T-helper 17 cell (primary cell): ENCODE measurements at places on chromosomes 12 and 14.

- no peak for DNase-seq
These were observed 5.7 kb downstream of the MAP3K9 start for GRCh38 chr14:70803321-70804310.

- no peak for DNase-seq
These were observed 19.8 kb upstream of the TESC start for GRCh38 chr12:117118838-117119591.

- no peak for DNase-seq
These were observed 71.4 kb downstream of the TTC9 start for GRCh38 chr14:70713096-70713495.

- no peak for DNase-seq
These were observed 13.8 kb downstream of the UBE2N start for GRCh38 chr12:93427779-93428564.

GRCh38 chr12:101966496-101966895, 89.1 kb downstream of the DRAM1 start:
- no peak for DNase-seq

- no peak for DNase-seq
These were observed 7.3 kb upstream of the HSP90AA1 start for GRCh38 chr14:102094101-102094500.

- DNase-seq, result no peak
These were observed 34.3 kb upstream of the GAS2L3 start for GRCh38 chr12:100539202-100539601.

GRCh38 chr12:570435-570920, 92.8 kb downstream of the NINJ2 start:
- DNase-seq, result no peak

DNA sequence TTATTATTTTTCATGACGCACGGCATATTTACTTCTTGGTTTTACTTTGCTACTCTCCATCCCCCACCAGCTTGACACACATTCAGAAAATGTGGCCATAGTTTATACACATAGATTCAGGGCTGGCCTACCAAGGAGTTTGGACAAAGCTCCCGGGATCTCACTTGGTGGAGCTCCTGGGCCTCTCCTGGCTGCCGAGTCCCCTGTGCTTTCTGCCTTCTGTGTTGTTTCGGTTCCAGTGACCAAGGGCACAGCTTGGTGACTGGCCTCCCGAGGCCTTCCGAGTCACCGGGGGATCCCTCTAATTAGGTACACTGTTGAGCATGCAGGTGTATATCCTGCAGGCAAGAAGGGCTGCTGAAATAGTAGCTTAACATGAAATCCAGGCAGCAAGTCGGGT, 63.5 kb downstream of the RGS6 start:
- DNase-seq, result no peak

GRCh38 chr12:108459149-108459548, 55.9 kb upstream of the FICD start:
- DNase-seq, result no peak

DNA sequence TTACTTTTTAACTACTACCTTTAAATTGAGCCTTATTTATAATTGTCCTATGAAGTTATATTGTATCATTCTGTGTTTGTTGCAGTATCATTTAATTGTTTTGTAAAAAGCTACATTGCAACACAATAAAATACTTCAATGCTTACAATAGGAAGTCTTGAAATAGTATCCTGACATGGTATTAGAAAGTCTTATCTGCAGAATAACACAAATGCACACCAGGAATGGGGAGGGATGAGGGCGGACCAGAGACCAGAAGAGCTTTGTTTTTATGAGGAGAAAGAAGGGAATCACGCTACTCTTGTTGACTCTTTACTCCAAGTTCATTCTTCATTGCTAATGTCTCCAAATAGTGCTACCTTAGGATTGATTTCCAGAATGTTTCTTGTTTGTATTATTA, 120.2 kb downstream of the MON2 start:
- no peak for DNase-seq

- no peak for DNase-seq
These were observed 66.0 kb downstream of the BHLHE41 start for GRCh38 chr12:26058818-26059217.

GRCh38 chr12:12265571-12266388, 1.1 kb downstream of the LRP6 start:
- DNase-seq, result no peak

DNA sequence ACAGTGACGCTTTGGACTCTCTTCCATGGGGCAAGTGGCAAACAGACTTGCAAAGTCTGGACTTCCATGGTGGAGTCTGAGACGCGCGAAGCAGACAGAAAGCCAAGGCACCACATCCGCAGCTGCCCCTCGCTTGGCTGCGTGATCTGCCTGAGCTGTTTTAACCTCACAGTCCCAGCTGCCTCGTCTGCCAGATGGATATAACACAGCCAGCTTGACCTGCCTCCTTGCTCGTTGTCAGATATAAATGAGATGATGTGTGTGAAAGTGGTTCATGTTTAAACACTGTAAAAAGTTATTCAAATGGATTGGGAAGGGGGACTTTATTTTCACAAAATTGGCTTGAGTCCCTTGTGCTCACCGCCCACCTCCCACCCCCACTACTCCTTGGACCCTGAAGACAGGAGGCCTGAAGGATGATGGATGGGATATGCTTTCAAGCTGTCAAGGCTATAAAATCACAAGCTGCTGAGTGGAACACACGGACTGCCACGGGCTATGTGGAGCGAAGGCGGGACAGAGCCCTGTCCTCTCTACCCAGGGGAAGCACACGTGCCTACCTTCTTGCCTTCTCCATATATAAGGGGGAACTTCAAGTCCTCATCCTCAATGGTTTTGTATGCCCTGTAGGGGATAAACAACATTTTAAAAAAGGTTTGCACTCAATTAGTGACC, 226.9 kb downstream of the MON2 start:
- DNase-seq, result no peak

DNA sequence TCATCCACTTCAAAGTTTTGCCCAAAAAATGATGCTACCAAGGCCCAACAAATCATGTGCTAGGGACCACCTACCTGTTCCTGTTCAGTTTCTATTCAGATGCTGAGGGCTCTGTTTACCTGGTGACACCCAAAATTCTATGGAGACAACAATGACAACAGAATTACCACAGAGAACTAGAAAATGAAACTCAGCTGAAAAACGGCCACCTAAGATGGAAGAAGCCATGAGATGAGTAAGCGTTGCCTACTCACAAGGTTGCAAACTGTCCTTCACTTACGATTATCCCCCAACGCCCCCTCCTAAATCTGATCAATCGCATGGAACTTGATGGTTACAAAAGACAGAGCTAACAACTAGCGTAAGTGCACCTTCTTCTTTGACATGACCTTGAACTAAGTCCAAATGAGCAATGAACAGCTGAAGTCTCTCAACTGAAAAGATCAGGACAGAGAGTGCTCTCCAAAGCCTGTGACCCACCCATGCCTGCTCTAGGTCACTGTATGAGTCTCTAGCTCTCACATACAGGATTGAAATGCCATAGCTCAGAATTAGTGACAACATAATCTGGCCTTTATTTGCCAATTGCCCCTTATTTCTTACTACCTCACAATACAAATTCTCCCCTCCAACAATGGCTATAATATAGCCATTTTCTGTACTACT, at the start of gene RNASE11:
Gene RNASE11, minus strand, starts transcription at position 513 of the 666 bp plus-strand sequence.
- no peak for DNase-seq

- DNase-seq, result no peak
These were observed 63.3 kb upstream of the HSPB8 start for GRCh38 chr12:119115296-119115905.

GRCh38 chr14:95102680-95103044, 54.7 kb downstream of the DICER1 start:
- DNase-seq, result no peak

DNA sequence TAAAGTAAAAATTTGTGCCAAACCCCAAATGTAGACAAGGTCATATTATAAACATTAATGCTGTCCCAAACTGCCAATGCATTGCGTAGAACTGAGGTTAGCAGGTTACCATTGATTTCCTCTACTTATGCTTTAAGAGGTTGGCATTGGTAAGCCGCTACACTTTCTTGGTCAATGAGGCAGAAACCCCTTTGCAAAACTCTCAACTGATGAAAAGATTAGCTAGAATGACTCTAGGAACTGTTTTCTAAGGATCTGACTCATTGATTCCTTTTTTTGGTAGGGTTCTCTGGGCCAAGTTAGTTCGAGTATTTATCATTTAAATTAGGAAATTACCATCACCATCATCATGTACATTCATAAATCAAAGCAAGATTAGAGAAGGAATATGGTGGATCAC, 44.6 kb downstream of the HMGA2 start:
- no peak for DNase-seq

DNA sequence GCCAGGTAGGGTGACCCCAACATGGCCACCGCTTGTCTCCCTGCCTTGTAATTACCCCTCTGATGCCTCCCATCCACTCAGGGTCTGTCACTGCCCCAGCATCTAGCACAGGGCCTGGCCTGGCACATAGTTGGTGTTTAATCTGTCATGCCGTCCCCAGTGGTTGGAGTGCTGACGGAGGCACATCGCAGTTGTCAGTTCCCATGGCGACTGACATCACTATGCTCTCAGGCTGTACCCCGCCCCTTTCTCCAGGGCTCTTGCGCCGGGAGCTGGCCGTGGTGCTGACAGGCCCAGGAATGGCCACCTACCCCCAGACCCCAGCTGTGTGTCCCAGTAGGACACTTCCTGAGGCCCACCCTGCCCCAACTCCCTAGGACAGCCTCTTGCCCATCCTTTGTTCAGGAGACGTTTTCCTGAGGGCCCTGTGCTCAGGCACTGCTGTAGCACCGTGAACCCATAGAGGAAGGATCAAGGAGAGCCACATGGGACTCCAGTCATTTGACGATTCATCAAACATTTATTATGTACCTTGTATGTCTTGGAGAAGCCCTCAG, 23.0 kb downstream of the FAM222A start:
- DNase-seq, result peak; percentile 4

DNA sequence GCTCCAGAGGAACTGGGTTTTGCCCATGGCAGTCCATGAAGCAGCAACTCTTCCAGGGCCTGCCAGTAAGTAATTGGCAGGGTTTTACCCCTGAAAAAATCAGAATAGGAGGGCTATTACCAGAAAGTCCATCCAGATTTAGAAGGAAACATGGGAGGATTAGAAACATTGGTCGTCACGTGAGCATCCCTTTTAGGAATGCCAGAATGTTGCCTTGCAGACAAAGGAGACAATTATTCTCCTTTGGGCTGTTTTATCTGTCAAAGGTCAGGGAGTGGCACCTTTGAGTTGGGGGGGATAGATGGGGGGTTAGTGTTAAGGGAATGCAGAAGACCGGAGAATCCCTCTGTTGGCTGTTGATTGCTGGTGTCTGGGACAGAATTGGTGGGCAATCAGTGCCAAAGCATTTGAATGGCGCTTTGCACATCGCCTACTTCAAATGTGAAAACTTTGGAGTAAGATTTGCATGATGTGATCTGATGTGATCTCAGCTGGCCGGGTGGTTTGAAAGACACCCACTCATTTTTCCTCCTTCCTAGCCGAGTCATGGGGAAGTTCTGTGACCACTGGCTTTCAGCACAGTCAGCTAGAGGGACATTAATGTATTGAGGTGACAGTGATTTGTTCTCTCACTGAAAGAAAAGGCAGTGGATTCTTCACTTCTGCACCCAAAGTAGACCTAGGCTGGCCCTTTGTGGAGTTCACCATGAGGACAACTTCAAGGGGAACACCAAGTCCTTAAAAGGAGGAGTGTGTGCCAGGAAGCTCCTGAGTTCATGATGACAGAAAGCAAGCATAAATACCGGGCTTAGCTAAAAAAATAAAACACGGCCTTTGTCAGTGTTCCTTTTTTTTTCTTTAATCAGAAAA, 31.4 kb downstream of the FLVCR2 start:
- no peak for DNase-seq

DNA sequence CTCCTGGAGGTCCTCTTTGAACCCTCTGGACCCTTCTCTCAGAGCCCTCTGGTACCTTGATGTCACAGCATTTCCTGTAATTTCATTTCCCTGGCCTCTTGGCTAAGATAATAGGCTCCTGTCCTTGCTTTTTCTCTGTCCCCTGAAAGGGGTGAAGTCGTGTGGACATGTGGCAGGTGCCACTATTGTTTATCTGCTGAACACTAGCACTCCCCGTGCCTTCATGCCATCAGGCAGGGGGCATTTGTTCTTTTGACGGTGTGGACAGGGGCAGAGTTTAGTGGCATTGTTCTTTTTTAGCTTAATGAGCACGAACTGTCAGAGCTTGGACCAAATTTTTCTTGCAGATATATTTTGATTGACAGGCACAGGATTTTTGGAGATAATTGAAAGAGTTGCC, 166.0 kb downstream of the RGS6 start:
- DNase-seq, result no peak

GRCh38 chr12:24955389-24955788, 6.5 kb upstream of the BCAT1 start:
- no peak for DNase-seq

- DNase-seq, result no peak
These were observed 58.1 kb upstream of the CCND2 start for GRCh38 chr12:4215229-4216186.

- no peak for DNase-seq
These were observed 365.6 kb upstream of the TBX3 start for GRCh38 chr12:115049614-115050013.

DNA sequence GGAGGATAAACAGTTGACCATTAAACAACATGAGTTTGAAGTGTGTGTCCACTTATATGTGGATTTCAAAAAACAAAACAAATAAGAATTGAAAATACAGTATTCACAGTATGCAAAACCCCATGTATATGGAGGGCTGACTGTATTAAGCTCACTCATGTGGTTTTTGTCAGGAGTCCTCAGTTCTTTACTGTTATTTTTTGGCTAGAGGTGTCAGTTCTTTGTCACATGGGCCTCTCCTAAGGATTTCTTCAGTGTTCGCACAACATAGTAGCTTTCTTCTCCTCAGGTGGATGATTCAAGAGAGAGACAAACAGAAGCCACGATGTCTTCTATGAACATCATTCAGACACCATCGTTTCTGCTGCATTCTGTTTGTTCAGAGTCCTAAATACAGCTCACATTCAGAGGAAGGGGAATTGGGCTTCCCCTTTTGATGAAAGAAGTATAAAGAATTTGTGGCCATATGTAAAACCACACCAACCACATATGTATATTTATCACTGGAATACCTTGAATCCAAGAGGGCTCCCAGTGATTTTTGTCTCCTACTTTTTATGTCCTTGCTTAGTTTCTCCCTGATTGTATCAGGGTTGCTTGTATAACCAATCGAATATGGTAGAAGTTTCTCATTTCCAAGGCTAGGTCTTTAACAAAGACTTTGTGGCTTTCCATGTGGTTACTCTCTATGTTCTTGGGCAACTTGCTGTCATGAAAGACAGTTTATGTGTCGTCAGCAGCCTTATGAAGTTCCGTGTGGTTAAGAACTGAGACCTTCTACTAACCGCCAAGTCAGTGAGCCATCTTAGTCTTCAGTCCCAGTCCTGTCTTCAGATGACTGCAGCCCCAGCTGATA, 18.9 kb downstream of the MNAT1 start:
- no peak for DNase-seq

- DNase-seq, result no peak
These were observed 93.1 kb downstream of the GAS2L3 start for GRCh38 chr12:100666588-100666987.
